ENCODE measurements at places on chromosomes 4 and X. TPM values are rescaled to one million over a fixed set of nuclear protein-coding genes. Genes with fewer than 3 reads are reported as not detected.

Gene CENPI
- total RNA-seq = 12.8 TPM

Gene NR3C2
- not detected for total RNA-seq

Gene TNIP2
- total RNA-seq = 49.4 TPM

Gene VCX2
- total RNA-seq = not detected

Gene RS1
- total RNA-seq = not detected

Gene HHIP
- total RNA-seq = 0.78 TPM

Gene SSX2
- not detected for total RNA-seq

Gene SCML2
- total RNA-seq = 6.6 TPM

Gene ZFP92
- total RNA-seq = 0.50 TPM

Gene TDO2
- total RNA-seq = 0.38 TPM

Gene HPGD
- total RNA-seq = 73.3 TPM

Gene GABRB1
- not detected for total RNA-seq

Gene ZDHHC15
- not detected for total RNA-seq

Gene MTNR1A
- total RNA-seq = 0.35 TPM

Gene PNMA3
- total RNA-seq = 0.14 TPM

Gene TRPC3
- 0.05 TPM for total RNA-seq

Gene ERAS
- total RNA-seq = not detected

Gene GAGE12F
- total RNA-seq = not detected

Gene CBLL2
- not detected for total RNA-seq

Gene PNMA5
- total RNA-seq = not detected

Gene TMPRSS11A
- total RNA-seq = not detected

Gene PAGE4
- not detected for total RNA-seq

Gene LARP7
- 28.6 TPM for total RNA-seq

Gene SMR3B
- total RNA-seq = not detected

Gene SFRP2
- total RNA-seq = not detected

Gene CFAP47
- not detected for total RNA-seq

Gene PALLD
- total RNA-seq = 79.3 TPM

Data from A549 treated with GW870086 at 1 μM for 4 hours (cell line).